NCI-H1417 treated with DMSO at 0.1 percent for 48 hours (cell line): ENCODE measurements at places on chromosomes 11 and 22.

DNA sequence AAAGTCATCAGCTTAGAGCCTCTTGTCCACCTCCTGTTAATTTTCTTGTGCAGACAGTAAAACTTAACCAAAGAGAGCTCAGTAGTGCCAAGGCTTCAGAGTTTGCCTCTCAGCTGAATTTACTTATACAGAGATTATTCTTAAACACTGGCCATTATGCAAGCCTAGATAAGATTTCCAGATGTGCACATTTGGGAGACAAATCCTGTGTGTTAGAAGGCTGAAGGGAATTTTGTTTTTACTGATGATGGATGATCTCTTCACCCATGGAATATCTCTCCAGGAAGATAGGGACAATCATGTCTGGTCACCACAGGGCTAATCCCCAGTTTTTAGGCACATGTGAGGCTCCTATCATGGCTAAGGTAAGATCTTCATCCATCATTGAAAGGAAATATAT is 157.6 kb upstream of the FAT3 start:
- DNase-seq, result no peak

GRCh38 chr11:34317666-34318065 is 40.1 kb downstream of the ABTB2 start:
- DNase-seq, result no peak

GRCh38 chr11:21411104-21411503 is 741.7 kb downstream of the NELL1 start:
- DNase-seq, result no peak

DNA sequence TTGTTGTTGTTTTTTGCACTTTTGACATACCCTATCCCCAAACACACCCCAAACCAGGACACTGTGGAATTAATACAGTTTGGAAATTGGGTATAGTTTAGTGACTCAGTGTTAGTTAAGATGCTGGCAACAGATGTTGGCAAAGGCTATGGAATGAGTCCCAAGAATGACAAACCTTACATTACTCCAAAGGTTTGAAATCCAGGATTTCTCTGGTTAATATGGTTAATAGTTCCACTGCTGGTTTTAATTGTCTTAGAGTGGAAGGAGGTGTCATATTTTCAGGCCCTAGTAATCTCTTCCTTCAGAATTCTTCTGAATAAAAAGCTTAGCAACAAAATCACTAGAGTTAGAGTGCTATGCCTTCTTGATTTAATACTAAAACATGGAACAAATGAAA is 775 bp downstream of the LPXN start:
- DNase-seq, result no peak
